ENCODE measurements at places on chromosomes 12 and 14.

- no peak for DNase-seq
These were observed 2.9 kb upstream of the ZFP36L1 start for GRCh38 chr14:68795597-68796417.

DNA sequence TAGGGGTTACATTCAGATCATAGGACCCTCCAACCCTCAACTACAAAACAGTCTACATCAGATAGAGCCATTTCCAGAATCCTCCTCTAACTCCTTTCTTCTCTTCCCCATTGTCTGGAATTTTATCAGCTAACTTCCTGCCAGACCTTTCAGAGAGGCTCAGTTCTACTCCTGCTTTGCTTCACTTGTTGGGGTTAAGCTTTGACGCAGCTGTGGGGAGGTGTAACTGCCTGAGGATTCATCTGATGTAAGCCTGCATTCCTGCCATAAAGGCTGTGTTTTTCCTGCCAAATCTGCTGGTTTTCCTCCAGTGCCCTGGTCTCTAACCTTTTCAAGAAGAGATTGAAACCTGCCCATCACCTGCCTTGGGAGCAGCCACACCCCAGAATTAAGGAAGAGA is 16.9 kb downstream of the DHRS2 start:
- no peak for DNase-seq

DNA sequence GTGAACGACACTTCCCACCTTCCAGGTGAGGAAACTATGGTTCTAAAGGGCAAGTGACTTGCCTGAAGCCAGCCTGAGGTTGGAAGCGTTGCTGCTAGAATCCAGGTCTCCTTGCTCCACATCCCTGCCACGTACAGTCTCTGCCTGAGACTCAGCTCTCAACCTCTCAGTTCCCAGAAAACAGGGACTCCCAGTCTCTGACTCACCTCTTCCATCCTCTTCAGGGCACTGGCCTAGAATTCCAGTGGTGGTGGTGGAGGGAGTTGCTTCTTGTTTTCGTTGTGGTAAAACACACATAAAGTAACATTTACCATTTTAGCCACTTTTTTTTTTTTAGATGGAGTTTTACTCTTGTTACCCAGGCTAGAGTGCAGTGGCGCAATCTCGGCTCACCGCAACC is 7.3 kb downstream of the GPR68 start:
- DNase-seq = no peak

GRCh38 chr14:74244115-74244514 is 4.9 kb downstream of the VSX2 start:
- DNase-seq = no peak

- DNase-seq = no peak
These were observed 1.9 kb upstream of the PIWIL1 start for GRCh38 chr12:130335517-130336392.

DNA sequence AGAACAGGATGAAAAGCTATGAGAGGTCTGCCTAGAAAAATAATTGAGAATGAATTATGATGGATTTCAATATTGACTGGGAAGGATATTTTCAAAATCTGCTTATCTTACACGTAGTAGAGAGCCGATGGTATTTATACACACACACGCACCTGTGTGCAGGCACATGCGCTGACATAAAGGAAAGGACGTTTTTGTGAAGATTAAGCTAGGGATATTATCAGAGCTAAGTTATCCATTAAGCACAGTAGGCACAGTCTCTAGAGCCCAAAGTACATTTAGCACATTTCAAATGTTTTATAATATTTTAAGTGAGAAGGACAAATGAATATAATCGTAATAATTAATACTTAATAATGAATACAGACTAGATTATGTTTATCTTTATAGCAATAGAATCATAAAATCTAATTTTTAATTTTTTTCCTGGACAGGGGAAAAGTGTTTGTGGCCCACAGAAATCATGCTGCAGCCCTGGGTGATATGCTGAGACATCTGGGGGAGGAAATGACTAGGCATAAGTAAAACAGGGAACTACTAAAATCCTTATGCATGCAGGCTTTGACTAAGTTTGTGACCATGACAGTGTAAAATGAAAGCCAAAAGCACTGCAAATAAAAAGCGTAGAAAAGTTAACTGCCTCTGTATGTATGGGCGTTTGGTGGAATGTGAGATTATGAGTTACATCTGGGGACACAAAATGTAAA is 146.1 kb downstream of the KITLG start:
- DNase-seq = no peak

- no peak for DNase-seq
These were observed 188.3 kb downstream of the CALM1 start for GRCh38 chr14:90585106-90585505.

- DNase-seq = no peak
These were observed 75.8 kb downstream of the C12orf50 start for GRCh38 chr12:87953256-87953860.

DNA sequence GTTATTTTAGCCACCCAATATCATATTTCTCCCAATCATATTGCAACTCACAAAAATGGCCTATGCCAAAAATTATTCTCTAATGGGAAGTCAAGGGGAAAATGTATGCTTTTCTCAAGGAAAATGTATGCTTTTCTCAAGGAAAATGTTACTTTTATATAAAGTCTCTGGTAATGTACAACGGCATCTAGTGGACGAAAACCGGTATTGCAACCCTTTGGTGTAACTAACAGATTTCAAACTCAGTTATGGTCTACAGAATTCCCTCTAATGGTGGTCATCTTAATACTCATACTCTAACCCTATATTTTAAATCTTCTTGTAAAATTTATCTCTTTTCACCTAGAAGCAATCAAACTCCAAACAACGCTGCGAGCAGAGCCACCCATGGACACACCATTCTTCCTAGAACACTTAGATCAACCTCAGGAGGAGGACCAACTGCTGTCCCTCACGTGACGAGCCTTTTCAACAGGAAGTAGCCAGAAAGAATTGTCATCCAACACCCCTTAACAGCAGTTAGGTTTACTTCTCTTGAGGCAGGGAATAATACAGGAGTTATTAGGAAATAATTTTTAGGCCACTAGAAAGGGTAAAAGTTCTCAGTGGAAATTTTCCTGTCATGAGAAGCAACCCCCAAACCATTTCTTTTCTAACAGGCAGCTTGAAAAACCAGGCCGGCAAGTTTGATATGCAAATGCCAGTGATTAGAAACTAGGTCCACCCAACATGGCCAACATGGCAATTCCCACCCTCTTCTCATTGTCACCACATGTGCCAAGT is 20.1 kb downstream of the APOBEC1 start:
- DNase-seq = no peak

- DNase-seq = no peak
These were observed 333.6 kb downstream of the DPF3 start for GRCh38 chr14:72560331-72560730.

GRCh38 chr12:129959889-129960288 is 56.1 kb upstream of the TMEM132D start:
- no peak for DNase-seq

DNA sequence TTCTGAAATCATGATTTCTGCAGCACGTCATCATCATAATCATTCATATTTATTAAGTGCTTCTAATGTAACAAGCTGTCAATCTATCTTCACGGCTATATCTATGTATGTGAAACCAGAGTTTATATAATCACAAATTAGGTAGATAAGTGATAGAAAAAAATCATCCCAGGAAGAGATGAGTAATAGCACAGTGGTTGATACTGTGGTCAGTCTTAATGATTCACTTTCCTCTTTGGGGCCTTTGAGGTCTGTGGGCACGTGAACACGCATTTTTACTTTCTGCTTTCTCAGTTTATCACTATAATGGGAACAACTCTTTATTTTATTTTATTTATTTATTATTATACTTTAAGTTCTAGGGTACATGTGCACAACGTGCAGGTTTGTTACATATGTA is 265.9 kb upstream of the NOVA1 start:
- no peak for DNase-seq

DNA sequence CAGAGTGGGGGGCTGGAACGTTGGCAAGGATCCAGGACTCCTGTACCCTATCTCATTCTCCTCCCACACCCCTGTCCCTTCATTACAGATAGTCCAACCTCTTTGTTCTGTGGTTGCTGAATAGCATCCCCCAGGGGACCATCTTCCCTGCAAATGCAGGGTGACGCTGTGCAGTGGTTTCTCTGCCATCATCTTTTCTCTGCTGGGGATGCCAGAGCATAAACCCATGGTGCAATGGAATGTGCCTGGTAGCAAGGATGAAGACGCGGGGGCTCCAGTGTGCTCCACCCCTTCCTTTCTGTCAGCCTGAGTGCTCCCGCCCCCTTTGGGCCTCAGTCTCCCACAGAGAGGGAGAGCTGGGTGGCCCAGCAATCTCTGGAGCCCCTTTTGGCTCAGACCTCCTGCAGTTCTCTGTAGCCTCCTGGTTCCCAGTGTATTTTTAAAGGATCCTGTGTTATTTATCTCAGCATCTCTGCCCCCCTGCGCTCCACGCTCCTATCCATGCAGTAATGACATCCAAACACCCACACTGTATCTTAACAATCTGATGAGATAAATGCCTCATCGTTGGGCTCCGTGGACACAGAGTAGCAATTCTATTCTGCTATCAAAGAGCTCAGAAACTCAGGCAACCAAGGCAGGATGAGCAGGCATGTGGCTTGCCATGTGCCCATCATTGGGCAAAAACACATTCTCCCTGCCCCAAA is 212.8 kb downstream of the CACNA1C start:
- DNase-seq = no peak

DNA sequence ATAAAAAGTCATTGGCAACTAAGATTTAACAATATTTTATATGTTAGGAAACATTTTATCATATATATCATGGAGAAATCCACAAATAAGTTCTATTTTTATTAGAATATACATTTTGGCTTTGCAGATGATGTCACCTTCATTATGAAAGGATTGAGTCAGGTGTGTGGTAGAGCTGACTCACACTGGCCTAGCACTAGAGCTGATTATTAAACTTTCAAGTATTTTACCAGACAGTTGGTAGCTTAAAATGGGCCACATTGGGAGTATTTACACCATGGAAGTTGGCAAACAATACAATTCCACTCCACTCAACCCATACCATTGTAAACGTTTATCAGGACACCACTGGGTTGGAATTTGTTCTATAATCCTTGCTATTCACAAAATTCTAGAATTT is 1036.6 kb downstream of the TRHDE start:
- DNase-seq = no peak

GRCh38 chr12:65408441-65408840 is 130.0 kb downstream of the MSRB3 start:
- DNase-seq = no peak

DNA sequence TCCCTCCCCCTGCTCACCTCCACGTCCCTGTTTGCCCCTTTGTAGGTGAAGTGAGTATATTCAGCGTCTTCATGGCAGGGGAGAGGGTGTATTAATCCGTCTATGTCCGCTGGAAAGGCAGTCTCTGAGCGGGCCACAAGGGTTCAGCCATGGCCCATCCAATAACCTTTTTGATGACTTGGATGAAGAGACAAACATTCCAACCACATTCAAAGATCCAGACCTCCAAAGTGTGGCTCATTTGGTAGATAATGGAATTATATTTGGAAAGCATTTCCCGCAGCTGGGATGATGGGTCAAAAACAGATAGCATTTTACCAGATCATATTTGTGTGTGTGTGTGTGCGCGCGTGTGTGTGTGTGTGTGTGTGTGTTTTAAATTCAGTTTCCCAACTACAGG is 345.9 kb downstream of the DPF3 start:
- DNase-seq = no peak

GRCh38 chr14:106287506-106287905 is 761.1 kb downstream of the TMEM121 start:
- no peak for DNase-seq

GRCh38 chr12:779745-780734 is 27.7 kb downstream of the WNK1 start:
- no peak for DNase-seq

DNA sequence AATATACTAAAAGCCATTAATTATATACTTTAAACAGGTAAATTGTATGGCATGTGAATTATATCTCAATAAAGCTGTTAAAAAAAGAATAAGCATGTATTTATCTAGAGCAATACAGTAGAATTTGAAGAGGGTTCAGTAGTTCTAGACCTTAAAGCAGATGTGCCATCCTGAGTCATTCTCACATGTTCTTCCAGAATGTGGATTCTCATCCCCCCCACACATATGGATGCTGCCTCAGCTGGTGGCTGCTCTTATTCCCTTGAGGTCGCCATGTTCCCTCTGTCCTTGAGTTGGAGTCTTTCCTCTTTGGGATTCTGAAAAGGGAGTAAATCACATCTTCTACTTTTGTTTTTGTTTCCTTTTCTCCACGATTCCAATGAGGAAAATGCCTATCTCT is 321.3 kb downstream of the AEBP2 start:
- no peak for DNase-seq

DNA sequence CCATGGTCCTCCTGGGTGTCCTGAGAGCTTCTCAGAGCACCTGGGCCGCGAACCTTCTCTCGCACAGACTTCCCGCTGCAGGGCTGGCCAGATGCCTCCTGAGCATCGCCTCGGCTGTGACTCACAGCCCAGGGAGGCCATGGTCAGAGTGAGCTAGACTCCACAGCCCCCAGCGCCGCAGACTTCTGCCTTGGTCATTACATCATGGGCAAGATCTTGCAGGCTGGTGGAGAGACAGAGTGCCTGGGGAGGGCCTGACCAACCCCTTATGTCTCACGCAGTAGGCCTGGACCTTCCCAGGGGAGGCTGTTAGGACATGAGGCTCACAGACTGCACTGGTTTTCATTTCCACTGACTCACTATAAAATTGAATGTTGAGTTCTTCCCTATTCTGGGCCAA is 41.8 kb downstream of the SMOC1 start:
- no peak for DNase-seq

GRCh38 chr14:23481362-23481970 is 12.0 kb downstream of the NGDN start:
- no peak for DNase-seq

DNA sequence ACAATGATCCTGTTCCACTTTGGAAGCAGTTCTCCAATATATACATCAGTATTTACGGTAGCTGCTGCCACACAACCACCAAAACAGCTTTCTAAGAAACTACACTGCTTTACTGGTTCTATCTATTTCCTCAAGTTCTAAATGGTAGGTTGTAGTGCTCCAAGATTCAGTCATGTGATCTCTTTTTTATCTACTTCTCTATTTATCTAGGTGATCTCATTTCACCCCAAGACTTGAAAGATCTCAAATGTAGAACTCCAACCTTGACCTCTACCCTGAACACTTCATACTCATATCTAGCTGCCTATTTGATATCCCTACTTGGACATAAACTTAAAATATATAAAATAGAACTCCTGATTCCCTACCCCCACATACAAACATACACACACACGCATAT is 133.9 kb upstream of the RAP1B start:
- DNase-seq = no peak

DNA sequence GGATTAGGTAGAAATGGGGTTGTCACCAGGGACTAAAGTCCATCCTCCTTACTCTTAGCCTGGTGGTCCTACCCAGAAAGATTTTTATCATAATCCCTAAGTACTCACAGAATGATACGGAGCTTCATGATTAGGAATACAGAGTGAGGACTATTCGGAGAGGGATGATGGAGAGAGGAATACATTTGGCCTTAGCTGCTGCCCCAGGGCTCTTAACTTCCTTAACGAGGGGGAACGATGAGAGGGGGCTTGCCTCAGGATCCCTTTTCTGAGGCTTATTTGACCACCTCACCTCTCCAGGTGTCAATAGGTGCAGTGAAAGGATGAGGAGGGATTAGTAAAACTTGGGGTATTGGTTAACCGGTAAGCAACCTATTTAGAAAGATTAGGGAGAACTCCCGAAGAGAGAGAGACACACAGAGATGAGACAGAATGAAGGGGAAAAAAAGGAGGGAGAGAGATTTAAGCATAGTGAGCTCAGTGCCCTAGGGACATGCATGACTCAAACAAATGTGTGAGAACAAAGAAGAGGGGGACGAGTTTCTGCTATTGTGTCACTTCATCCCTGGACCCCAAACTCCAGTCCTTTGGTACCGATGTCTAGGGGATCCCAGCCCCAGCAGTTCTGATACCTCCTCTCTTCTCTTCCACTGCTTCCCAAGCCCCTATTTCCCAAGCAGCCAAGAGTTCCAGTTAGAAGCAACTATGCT is 1.1 kb downstream of the NFE2 start:
- DNase-seq = no peak
